ENCODE measurements at places on chromosomes 11 and 22. TPM values are rescaled to one million over a fixed set of nuclear protein-coding genes. Genes with fewer than 3 reads are reported as not detected.

Gene SPON1
- total RNA-seq, result 35.9 TPM

GRCh38 chr22:37457093-37457893 lies 28.9 kb downstream of the MFNG start:
- peaks cover 7% of the 10 kb centered on the region for H3K4me1 ChIP-seq
- H3K36me3 ChIP-seq, result no peaks in the 10 kb centered on the region
- DNase-seq, result peak; percentile 83
- H3K4me3 ChIP-seq, result no peak overlapping the region

DNA sequence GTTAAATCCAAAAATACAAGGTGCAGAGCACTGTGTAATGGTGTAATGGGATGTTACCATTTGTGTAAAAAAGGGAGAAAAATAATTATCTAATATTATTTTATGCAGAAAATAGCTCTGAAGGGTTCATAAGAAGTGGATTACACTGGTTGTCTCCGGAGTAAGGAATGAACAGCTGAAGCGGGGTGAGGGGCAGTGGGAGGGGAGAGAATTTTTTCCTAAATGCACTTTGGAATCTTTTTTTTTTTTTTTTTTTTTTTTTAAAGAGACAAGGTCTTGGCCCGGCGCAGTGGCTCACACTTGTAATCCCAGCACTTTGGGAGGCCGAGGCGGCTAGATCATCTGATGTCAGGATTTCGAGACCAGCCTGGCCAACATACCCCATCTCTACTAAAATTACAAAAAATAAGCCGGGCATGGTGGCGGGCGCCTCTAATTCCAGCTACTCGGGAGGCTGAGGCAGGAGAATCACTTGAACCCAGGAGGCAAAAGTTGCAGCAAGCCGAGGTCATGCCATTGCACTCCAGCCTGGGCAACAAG lies 6.8 kb upstream of the POLR3H start:
- H3K4me3 ChIP-seq, result no peak overlapping the region
- DNase-seq, result no peak
- H3K27me3 ChIP-seq, result no peaks in the 10 kb centered on the region
- H3K27ac ChIP-seq, result no peak overlapping the region
- H3K36me3 ChIP-seq, result no peaks in the 10 kb centered on the region
- no peaks in the 10 kb centered on the region for H3K4me1 ChIP-seq

DNA sequence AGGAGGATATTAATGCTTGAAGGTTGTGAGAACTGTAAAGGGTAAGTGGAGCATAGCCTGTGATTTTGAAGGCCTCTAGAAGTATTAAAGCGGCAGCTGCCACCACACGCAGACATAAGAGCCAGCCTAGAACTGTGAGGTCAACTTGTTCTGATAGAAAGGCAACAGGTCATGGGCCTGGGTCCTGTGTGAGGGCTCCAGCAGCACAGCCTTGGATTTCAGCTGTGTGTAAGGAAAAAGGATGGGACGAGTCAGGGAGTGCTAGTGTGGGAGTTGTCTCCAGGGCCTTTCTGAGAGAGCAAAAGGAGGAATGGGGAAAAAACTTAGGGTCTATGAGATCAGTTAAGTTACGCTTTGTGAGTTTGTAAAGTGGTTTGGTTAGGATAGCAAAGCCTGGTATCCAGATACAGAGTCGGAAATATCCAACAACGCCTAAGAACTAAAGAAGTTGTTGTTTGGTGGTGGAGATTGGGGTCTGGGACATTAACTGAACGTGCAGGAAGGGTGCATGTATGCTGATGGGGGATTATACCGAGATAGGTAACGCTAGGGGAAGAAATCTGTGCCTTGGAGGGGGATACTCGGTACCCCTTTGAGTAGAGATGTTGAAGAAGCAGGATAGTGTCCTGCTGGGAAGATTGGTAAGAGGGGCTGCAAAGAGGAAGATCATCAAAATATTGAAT lies 17.4 kb upstream of the ANO1 start:
- no peaks in the 10 kb centered on the region for H3K36me3 ChIP-seq
- H3K27me3 ChIP-seq, result no peaks in the 10 kb centered on the region
- no peak overlapping the region for H3K4me3 ChIP-seq
- no peaks in the 10 kb centered on the region for H3K4me1 ChIP-seq
- H3K27ac ChIP-seq, result no peak overlapping the region

DNA sequence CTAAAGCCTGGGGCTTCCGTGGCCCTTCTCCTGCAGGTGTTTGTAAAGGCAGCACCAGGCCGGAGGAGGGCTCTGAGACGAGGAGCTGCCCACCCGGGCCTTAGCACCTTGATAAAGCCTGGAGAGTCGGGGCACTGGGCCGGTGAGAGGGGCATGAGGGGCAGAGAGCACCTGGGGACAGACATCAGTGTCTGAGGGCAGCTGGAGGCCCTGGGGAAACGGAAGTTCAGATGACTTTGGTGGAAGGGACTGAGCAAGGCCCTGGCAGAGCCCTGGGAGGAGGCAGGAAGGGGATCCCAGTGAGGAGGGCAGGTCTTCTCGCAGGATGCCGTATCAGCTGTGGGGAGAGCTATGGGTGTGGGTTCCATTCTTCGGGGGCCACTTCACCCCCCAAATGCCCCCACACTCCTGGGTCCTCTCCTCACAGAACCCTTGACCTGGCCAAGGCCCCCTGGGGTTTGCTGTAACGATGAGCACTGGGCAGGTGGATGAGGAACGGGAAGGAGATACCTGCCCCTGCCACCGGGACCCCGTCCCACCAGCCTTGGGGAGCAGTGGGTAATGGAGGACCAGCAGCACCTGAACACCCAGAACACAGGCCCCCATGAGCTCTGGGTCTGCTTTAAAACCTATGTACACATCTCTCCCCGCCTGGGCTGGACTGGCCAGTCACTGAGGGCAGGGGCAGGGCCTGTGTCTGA lies 7.4 kb downstream of the C1QTNF6 start:
- no peak overlapping the region for H3K27ac ChIP-seq
- H3K4me3 ChIP-seq, result no peak overlapping the region
- peaks cover 17% of the 10 kb centered on the region for H3K4me1 ChIP-seq
- H3K36me3 ChIP-seq, result no peaks in the 10 kb centered on the region
- no peaks in the 10 kb centered on the region for H3K27me3 ChIP-seq
- no peak for DNase-seq

DNA sequence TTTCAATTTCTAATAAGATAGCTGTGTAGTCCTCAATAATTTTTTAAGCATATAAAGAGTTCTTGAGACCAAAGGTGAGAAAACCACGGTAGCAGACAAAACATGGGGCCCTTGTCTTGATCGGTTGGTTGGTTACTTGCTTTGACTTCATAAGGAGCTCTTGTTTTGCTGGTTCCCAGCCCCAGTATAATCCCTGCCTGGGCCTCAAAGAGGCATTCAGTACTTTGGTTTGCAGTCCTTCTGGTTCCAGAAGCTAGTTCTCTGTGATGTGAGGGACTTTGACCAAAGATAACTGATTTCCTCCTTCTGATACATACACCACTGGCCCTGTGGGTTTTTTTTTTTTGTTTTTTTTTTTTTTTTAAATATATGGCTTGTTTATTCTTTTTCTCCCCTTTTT lies 17.1 kb downstream of the MARK2 start:
- H3K27me3 ChIP-seq, result no peaks in the 10 kb centered on the region
- peaks cover 17% of the 10 kb centered on the region for H3K4me1 ChIP-seq
- no peak for DNase-seq
- no peak overlapping the region for H3K27ac ChIP-seq

- H3K27ac ChIP-seq, result no peak overlapping the region
- DNase-seq, result no peak
- peaks cover 31% of the 10 kb centered on the region for H3K27me3 ChIP-seq
- H3K4me1 ChIP-seq, result peaks cover 13% of the 10 kb centered on the region
Measured at GRCh38 chr22:36910461-36910860, 3.0 kb upstream of the CSF2RB start.

Measured in neural progenitor cell (in vitro differentiated cells).